ENCODE measurements at places on chromosomes 6 and 20. TPM values are rescaled to one million over a fixed set of nuclear protein-coding genes. Genes with fewer than 3 reads are reported as not detected.
A peak's percentile ranks its signal among the peaks of the same experiment; 100 is the strongest.

The SYCP2L gene
- 25.0 TPM for polyA plus RNA-seq

The EPHA7 gene
- polyA plus RNA-seq, result not detected

GRCh38 chr6:46191961-46192360 lies 21.2 kb upstream of the ENPP5 start:
- no peak for DNase-seq

GRCh38 chr6:147567141-147567805 lies 58.8 kb downstream of the SAMD5 start:
- DNase-seq, result no peak

GRCh38 chr6:137731600-137731959 lies 135.5 kb upstream of the TNFAIP3 start:
- DNase-seq, result no peak

- no peak for DNase-seq
Observed at GRCh38 chr20:62155428-62156253, 12.1 kb downstream of the SS18L1 start.

- DNase-seq, result no peak
Observed at GRCh38 chr20:46361381-46361780, 45.0 kb downstream of the ELMO2 start.

- no peak for DNase-seq
Observed at GRCh38 chr6:144497650-144498049, 212.5 kb downstream of the UTRN start.

- no peak for DNase-seq
Observed at GRCh38 chr6:107629548-107630129, 139.7 kb downstream of the SOBP start.

- DNase-seq, result peak; percentile 39
Observed at GRCh38 chr6:13611715-13612114, 3.4 kb upstream of the NOL7 start.

Measured in K562 (cell line).